ENCODE measurements at places on chromosomes 6 and 20.

GRCh38 chr6:45092135-45092534 lies 236.0 kb upstream of the RUNX2 start:
- no peak for DNase-seq

DNA sequence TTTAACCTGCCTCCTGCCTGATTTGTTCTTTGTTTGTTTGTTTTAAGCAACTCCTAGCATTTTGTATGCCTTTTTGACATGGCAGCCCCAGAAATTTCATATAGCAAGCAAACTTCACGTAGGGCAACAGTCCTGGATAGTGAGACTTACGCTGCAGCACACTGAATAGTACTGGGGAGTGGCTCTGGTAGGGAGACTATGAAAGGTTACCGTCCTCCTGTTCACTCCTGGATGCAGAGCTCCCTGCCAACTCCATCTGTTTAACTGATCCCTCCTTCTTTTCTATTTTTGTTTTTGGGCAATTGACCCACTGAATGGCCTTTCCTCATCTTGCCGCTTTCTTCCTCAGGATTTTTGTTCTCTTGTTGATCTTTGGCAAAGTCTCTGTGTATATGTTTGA lies 44.5 kb upstream of the BMP6 start:
- no peak for DNase-seq

DNA sequence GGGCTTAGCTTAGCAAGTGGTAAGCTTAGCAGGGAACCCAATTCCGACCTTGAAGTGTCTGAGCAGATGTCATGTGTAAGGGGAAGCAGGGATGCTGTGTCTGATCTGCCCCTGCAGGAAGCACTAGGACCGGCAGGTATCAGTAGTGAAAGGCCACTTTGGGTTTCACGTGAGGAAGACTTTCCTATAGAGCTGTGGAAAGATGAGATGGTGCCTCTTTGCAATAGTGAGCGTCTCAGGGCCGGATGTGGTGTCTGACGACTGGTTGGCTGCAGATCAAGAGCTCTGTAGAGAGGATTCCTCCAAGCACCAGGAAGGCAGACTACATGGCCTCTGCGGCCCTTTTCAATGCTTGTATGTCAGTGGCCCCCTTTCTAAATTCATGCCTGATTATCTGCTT lies 98.3 kb downstream of the TIAM2 start:
- DNase-seq = no peak

DNA sequence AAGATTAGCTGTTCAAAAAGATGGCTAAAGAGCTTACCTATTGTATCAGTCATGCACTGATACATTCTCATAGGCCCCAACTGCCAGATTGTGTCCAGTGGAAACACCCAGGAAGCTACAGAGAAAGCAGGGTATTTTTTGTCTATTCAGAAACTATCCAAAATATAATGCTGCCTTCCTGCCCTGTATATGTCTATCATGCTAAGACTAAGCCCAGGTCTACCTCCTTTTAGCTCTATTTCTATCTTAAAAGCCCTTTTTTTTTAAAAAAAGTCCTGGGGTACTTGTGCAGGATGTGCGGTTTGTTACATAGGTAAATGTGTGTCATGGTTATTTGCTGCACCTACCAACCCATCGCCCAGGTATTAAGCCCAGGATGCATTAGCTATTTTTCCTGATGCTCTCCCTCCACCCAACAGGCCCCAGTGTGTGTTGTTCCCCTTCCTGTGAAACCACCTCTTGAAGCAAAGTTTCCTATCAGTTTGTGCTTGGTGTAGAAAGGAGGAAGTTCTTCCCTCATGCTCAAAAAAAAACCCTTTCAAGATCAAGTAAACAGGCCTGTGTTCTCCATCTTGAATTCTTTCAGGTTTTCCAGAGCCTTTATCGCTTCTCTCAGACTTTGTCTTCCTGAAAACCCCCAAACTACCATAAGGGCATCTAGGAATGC lies 514 bp downstream of the DEFB129 start:
- DNase-seq = no peak

DNA sequence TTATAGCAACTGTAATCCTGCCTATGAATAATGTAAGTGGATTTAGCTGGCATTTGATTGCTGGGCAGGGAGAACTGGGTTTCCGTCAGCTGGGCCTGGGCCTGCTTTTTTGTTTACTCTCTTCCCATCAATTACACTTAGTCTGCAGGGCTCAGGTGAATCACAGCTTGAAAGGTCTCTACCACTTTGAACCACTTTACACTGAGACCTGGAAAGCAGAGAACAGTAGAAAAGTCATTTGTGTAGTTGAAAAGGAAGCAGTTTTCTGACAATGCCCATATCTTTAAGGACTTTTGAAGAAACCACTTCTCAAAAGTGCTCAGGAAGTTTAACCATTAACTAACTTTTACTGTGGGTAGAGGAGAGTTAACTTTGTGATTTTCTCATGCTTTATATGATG lies 315.4 kb upstream of the SASH1 start:
- DNase-seq = no peak
